ENCODE measurements at places on chromosomes 5 and 9.

- DNase-seq = no peak
These were observed 108.5 kb downstream of the NNT start for GRCh38 chr5:43711496-43711895.

- no peak for DNase-seq
These were observed 32.7 kb upstream of the FOXE1 start for GRCh38 chr9:97820373-97820772.

DNA sequence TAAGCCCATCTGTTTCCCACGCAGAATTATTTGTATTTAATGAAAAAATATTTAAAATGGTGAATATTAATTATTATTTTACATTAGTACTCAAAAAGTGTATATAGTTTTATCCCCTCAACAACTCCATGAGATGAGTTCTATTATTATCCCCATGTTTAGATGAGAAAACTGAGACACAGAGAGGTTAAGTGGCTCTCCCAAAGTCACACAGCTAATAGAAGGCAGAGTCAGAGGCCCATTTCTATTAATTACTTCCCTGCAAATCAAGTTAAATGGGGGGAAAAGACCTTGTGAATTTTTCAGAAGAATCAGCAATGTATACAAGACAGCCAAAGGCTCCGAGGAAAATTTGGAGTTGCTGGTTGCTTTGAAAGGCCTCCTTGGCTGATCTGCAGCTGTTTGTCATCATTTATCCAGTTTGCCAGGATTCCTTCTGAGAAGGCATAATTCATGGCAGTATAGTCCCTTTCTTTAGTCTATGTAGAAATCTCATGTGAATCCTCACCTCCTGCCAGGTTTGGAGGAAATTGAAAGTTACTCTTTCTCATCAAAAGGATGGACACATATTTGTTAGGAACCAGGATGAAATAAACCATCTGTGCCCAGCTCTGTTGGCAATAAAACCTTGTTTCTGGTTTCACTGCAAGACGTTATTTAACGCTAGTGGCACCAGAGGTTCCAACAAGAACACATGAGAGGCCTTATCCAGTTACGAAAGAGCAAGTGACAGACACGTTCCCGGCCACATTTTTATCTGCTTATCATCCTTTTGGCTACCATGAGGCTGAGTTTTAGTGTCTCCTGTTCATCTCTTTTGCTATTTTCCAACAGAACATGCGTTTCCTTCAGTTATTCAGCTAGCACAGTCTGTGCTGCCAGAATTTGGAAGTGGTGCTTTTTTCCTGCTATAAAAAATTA lies 621 bp downstream of the FYB1 start:
- DNase-seq = no peak

DNA sequence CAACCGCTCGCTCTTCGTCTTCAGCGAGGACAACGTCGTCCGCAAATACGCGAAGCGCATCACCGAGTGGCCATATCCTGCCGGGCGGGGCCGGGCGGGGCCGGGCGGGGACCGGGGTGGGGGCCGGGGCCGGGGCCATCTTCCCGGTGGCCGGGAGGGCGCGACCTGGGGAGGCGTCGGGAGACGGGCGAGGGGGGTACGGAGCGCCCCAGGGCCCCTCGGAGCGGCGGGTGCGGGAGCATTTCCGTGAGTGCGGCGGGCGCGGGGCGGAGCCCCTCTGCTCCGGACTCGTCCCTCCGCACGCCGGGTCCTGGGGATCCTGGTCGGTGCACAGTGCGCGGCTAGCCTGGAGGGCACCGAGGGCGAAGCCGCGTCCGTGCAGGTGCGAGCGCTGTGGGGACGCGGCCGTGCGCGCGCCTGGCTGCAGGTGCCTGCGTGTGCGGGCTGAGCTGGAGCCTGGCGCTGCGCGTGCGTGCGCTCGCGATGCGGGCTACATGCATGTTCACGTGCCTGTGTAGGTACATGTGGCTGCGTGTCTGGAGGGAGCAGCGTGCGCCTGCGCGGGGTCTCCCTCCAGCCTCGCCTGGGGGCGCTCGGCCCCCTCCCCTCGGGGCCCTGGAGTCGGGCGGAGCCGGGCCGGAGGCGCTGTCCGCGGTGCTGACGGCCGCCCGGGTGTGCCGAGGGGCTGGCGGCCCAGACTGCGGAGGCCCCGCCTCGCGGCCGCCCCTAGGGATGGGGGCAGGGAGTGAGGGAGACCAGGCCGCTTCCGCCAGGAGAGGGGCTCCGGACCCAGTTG lies 762 bp downstream of the CACNA1B start:
- DNase-seq = peak; percentile 57

- peak; percentile 45 for DNase-seq
These were observed 147.8 kb downstream of the TMEM38B start for GRCh38 chr9:105842023-105842644.

DNA sequence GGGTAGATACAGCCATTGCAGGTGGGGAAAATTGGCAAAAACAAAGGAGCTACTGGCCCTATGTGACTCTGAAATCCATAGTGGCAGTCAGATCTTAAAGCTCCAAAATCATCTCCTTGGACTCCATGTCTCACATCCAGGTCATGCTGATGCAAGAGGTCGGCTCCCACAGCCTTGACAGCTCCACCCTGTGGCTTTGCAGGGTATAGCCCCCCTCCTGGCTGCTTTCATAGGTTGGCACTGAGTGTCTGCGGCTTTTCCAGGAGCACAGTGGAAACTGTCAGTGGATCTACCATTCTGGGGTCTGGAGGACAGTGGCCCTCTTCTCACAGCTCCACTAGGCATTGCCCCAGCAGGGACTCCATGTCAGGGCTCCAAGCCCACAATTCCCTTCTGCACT lies 1190.1 kb downstream of the CDH12 start:
- no peak for DNase-seq

GRCh38 chr9:92384375-92384774 lies 20.0 kb downstream of the OGN start:
- DNase-seq = no peak

DNA sequence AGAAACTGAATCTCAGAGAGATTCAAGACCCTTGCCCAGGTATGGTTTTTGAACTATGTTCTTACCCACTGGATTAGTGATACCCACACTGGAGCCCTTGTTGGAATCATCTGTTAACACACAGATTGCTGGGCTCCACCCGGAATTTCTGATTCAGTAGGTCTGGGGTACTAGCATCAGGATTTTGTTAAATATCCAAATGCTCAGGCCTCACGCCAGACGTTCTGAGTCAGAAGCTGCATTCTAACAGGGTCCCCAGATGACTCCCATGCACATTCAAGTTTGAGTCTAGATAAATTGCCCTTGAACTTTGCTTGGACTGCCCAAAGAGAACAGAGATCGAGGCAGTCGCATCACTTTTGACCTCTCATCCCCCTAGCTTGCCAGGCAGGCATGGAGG lies 182.0 kb upstream of the WWC1 start:
- no peak for DNase-seq

DNA sequence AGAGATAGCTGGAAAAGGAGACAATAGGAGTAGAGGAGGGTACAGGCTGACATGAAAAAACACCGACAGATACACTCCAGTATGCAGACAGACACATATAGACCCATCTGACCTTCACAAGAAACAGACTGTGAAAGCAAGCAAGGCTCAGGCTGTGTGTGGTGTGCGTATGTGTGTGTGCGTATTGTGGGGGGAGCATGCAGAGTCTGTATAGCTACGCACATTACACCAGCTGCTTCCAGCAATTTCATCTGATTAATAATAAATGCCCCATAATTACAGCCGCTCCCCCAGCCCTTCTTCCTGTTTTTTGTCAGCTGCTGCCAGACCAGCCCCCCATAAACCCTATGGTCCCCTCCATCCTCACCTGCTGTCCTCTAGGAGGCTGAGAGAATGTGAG lies 6.7 kb downstream of the CNTFR start:
- no peak for DNase-seq

- DNase-seq = no peak
These were observed 31.1 kb upstream of the FRMD3 start for GRCh38 chr9:83569326-83569725.

- DNase-seq = no peak
These were observed 49.5 kb downstream of the ZNF608 start for GRCh38 chr5:124696898-124697297.

GRCh38 chr9:121886759-121887485 lies 206.2 kb downstream of the TTLL11 start:
- DNase-seq = no peak

GRCh38 chr9:108053555-108054061 lies 564.0 kb upstream of the KLF4 start:
- peak; percentile 64 for DNase-seq

DNA sequence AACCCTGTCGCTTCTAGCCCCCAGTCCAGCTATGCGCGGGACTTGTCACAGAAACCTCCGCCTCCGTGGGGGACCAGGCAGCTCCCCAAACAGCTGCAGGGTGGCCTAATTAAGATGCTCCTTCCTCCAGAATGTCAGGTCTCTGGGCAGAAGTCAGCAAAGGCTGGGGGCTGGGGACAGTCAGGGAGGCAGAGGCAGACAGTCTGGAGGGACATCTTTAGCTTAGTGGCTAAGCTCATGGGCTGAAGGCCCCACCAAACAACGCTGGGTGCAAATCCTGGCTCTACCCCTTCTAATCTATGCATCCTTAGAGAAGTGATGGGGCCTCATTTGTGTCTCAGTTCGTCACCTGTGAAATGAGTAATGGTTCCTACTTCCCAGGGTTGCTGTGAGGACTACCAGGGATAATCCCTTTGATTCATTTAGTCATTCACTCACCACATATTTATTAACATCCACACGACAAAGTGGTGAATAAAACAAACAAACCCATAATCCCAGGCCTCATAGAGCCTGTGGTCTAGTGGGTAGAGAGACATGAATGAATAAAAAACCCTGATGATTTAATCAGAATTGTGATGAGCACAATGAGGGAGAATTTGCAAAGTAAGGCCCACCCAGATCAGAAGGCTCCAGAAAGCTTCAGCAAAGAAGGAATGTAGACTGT lies 20.2 kb upstream of the MED27 start:
- DNase-seq = no peak

DNA sequence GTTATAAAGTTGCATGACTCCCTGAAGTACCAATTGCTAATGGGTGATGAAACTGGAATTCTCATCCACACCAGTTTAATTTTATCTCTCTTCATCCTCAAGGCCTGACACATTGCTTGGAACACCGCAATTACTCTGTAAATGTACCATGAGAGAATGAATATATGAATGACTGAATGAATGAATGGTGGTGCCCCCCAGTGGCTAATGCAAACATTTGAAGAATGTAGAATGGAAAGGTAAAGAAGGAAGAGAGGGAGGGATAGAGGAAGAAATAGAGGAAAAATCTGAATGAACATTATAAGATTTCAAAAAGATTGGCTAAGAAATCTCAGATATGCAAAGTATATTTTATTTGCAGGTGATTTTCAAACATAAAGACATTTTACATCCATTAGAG lies 13.1 kb downstream of the PAPPA start:
- no peak for DNase-seq

DNA sequence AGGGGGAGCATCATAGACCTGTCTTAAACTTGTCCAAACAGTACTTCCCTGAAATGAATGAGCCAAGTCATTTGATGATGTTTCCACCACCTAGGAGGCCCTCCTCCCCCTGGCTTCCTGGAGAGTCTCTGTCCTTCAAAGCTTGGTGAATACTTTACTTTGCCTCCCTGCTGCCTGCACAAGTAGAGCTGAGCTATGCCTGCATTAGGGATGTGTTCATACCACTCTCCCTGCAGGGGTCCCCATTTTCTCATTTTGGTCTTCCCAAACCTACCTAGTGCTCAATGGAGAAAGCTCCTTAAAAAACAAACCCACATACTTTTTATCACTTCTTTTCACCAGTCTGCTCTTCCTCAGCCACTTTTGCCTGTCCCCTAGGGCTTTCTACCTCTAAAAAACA lies 7.7 kb downstream of the CCNI2 start:
- peak; percentile 44 for DNase-seq
